ENCODE measurements at places on chromosomes 1 and 21. TPM values are rescaled to one million over a fixed set of nuclear protein-coding genes. Genes with fewer than 3 reads are reported as not detected.

GRCh38 chr1:36835017-36835695 is 199.2 kb downstream of the GRIK3 start:
- no peak for DNase-seq

DNA sequence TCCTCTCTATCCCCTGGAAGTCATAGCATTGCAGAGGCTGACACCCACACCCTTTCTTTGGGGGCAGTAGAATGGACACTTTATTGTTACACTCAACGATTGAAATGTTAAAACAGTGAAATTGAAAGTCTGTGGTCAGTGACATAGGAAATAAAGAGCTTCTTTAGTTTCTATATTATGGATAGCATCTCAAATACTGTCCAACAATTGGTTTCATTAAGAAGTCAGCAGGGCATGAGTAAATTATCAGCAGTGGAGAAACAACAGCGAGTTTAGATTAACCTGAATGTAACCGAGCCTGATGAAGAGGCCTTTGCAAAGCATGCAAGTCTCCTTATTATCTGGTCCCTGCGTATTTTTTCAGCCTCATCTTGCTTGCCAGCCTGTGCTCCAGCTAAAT is 350.7 kb downstream of the NTNG1 start:
- no peak for DNase-seq

- no peak for DNase-seq
Measured at GRCh38 chr1:168565825-168566224, 10.6 kb upstream of the XCL1 start.

DNA sequence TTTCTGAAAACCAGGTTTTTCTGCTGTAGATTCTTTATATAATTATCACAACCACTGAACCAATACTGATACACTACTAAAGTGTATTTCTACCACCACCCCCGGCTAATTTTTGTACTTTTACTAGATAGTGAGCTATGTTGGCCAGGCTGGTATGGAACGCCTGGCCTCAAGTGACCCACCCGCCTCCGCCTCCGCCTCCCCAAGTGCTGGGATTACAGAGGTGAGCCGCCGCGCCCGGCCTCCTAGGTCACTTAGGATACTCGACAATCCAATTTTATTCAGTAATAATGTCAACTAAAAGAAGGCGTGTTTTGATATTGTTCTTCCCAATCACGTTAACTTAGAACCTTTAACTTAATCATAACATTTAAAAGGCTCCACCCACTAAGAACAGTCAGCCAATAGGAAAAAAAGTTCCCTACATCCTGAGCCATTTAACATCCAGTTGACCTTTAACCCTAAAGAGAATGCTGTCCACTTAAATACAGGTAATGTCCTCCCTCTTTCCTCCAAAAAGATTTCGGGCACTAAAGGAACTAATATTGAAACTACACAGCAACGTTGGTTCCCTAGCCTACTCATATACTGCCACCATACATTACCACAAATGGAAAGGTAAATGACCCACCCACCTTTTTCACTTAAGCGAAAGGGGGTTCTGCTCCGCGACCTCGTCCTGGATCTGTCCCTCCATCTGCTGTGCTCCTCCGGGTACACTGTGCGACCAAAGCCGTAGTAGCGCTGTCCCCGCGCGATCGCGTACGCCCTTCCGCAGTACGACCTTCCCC is 1.2 kb downstream of the RSRP1 start:
- peak; percentile 40 for DNase-seq

DNA sequence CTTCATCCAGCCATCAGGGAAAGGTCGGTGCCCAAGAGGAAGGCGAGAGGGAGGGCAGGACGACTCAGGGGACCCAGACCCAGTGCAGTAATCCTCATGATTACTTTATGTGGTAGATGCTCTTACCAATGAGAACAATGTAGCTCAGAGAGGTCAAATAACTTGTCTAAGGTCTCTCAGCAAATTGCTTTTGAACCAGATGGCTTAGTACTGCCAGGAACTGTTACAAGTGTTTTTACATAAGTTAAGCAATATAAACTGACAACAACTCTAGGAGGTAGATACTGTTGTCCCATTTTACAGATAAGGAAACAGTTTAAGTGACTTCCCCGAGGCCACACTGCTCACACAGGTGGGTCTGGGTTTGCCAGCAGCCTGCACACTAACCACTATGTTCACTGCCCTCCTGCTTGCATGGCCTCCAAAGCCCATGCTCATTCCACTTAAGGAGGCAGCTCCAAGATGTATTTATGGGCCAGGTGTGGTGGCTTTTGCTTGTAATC is 111.7 kb downstream of the LACTBL1 start:
- no peak for DNase-seq

DNA sequence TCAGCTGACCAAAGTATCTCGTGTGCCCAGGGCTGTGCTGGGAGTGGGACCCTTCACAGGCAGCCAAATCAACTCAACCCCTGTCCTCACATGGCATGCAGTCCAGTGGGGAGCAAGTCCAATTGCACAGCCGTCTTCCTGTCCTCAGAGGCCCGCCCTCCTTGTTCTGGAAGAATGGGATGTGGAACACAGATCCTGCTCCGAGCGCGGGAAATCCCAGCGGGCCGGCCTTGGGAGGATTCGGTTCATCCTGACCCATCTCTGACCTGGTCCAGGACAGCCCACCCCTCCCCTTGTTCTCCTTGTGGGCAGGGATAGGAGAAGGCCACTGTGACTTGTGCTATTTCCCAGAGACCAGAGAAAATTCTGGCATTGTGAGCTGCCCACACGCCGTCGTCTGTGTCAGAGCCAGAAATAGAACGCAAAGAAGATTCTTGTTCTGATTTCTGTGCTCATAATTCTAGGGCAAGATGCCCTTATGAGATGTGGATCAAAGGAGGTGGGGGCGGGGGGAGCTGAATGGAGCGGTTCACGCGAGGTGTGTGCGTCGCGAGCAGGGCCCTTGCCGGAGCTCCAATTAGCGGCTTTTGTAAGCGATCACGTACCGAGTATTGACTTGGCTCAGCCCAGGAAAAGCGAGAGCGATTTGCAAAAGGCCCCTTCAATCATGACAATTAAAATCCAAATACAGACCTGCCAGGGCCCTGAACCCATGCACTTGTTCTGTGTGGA is 79.2 kb downstream of the AJAP1 start:
- DNase-seq, result no peak

- no peak for DNase-seq
Measured at GRCh38 chr1:51607681-51608095, 9.2 kb upstream of the OSBPL9 start.

DNA sequence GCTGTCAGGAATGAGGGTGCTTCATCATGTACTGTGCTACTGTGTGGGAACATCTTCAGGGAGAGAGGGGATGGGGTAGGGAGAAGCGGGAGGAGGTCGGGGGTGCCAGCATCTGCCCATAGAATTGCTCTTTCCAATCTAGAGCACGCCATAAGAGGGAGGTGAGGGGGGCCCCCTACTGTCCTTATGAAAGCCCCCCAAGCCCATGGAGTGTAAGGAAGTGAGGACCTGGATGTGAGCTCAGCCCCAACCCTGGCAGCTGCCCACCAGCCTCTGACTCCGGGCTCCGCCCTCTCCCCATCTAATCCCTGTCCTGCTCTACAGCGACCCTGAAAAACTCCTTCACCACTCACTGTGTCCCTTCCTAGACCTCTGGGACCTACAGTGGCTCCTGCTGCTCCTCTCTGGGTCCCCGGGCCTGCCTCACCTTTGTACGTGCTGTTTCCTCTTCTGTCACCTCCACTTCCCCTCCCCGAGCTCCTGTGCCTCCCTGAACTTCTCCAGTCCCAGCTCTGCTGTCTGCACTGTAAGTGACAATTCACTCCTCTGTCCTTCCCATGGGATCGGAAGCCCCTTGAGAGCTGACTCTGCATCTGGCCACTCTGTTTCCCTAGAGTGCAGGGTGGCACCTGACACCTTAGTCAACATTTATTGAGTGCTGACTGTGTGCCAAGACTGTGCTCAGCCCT is 269.4 kb downstream of the PTPRU start:
- no peak for DNase-seq

DNA sequence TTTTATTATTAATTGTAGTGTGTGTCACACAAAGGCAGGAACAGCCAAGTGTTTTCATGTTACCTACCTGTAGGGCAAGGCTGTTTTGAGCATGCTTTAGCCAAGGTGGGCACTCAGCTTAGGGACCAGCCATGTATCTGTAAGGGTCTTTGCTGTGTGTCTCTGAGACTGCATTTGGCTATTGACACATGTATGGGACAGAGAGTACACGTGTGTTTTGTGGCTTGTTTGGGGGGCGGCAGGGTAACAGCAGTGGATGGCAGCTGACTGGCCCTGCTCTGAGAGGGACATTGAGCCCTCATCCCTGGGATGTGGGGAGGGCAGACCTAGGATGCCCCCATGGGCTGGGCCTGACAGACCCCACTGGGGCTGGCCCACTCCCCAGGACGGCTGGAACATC is 6.9 kb downstream of the CATSPER4 start:
- no peak for DNase-seq

- DNase-seq, result no peak
Measured at GRCh38 chr1:10361515-10361914, 37.3 kb upstream of the PGD start.

GRCh38 chr1:165259236-165259635 is 97.3 kb downstream of the LMX1A start:
- no peak for DNase-seq

DNA sequence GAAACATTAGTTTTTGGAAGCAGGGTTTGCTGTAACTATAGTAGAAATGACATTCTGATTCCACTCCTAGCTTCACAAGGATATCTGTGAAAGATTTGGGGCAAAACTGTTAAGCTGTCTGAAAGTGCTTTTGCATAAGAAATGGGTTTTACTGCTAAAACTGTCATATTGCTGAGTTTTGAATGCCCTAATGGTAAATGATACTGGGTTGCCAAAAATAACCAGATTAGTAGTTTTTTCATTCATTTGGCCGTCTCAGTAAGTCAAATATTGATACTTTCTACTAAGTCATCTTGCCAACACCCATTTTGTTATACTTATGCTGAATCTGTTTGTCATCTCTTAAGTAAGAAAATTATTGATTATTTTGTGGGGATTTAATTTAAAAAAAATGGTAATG is 399 bp upstream of the PTPRC start:
- DNase-seq, result no peak

DNA sequence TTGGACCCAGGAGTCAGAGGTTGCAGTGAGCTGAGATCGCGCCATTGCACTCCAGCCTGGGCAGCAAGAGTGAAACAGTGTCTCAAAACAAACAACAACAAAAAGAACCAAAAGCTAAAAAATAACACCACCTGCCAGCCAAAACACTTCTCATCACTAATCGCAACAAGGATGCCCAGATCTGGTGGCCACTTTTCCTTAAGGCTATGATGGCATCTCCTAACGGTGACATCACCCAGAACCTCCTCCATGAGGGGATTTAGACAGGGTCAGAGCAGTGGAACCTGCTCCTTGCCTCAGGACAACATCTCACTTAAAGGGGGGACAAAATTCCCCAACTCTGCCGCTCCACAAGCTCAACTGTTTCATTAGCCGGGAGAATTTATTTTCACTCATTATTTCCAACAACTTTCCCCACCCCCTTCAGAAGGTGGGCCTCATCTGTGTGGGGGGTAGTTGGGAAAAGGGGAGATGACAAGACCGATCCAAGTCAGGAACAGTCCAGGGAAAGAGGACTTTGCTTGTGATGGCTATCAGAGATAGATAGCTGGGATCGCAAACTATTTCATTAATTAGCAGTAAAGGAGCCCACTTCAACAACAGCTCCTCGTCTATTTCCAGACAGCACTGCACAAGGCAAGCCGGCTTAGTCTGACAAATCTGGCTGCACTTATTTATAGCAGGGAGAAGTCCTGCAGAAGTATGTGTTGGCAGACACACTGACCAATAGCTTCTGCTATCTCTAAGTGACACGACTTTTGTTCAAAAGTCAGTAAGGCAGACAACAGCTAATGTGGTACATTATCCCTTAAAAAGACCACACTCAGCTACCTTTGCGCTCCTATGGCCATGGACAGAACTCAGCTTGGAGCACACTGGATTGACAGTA is 2.6 kb downstream of the PABPC4 start:
- DNase-seq, result no peak

DNA sequence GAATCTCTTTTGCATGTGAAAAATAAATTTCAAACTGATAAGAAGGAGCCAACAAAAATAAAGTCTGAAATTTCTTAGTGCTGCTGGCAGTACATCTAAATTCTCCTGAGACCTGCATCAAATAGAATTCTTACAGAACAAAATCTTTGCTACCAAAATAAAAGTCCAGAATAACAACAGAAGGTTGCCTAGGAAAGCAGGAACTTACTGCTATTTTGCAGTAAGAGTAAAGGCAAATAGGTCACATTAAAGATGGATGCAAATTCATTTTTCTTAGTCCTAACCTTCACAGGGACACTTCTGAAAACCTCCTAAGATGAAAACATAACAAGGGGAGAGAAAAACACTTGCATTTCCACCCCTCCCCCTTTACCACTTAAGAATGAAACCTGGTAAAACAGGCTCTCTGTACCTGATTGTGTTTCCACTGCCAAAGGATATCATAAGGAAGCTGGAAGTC is 59.0 kb downstream of the RUSC1 start:
- peak; percentile 33 for DNase-seq

DNA sequence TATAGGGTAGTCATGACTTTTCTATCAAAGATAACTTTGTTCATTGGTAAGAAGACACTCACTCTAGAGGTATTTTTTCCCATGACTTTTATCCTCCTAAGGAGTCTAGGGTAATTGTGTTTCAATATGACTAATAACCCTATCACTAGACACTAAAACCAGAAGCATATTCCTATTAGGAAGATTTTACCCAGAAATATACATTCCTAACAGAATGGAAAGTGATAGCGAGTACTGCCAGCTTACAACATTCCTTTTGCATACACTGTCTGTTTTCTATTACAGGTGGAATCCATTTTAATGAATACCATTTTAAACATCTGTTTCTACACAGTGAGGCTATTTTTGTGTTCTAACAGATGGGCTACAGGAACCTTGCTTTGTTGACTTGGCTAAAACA is 31.4 kb upstream of the C1orf185 start:
- DNase-seq, result no peak

DNA sequence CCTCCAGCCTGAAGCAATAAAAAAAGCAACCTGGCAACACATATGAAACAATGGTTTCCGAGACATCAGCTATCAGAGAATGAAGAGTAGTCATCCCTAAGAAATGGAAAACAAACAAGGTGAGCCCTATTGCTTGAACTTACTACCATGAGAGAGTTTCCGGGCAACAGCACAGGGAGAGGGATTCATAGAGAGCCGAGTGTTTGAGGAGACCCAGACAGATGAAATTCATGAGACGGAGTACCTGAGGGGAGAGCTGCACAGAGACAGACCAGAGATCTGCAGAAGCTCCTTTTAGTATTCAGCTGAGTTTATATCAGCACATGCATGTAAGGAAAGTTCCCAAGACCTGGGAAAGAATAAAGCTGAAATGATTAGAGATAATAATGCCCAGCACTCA is 19.8 kb downstream of the CRB1 start:
- no peak for DNase-seq

Gene BRINP3
- not detected for total RNA-seq

Gene GSTM1
- total RNA-seq, result not detected

Gene SYCP1
- not detected for total RNA-seq

Gene WNT9A
- not detected for total RNA-seq

Gene KRTAP10-10
- total RNA-seq, result not detected

Gene CFAP74
- total RNA-seq, result not detected

Gene ARTN
- total RNA-seq, result 0.27 TPM

Gene PKP1
- total RNA-seq, result not detected

Gene CA14
- 54.4 TPM for total RNA-seq

Data from SK-MEL-5 (cell line).